Right atrium auricular region (tissue), 2 donors: ENCODE measurements at places on chromosomes 16 and 17.

GRCh38 chr17:75557852-75558665 is 29.5 kb upstream of the MYO15B start:
- no peaks in the 10 kb centered on the region for H3K27me3 ChIP-seq
- H3K4me3 ChIP-seq, result no peak overlapping the region
- peaks cover 15% of the 10 kb centered on the region for H3K4me1 ChIP-seq

DNA sequence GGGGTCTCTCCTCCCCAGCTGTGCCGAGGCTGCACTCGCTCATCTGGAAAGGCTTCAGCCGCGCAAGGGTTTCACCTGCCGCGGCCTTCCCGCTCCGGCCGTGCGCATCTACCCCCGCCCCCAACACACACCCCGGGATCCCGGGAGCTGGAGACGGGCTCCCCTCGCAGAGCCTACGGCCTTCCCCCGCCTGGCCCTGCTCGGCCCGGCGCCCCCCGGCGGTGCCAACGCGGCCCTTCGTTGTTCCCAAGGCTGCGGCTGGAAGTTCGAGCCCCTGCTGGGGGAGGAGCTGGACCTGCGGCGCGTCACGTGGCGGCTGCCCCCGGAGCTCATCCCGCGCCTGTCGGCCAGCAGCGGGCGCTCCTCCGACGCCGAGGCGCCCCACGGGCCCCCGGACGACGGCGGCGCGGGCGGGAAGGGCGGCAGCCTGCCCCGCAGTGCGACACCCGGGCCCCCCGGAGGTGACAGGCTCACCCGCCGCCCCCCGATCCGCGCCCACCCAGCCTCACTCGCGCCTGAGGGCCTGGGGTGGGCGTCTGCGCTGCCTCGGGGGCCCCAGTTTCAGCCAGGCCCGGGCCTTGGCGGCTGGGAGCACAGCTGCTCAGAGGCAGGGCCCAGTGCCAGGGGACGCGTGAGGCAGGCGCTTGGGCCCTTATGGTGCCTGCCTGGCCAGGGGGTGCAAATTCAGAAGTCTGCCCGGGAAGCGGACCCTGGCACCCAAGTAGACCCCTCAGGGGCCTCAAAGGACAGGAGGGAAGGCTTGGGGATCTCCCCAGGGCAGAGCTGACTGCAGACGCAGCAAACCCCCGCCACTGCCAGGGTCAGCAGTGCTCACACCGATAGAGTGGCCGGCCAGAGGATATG is 11.2 kb downstream of the GALK1 start:
- no peak for DNase-seq
- peak overlapping the region; percentile 60 for H3K27ac ChIP-seq
- H3K27me3 ChIP-seq, result no peaks in the 10 kb centered on the region
- peak overlapping the region; percentile 56 for H3K4me3 ChIP-seq

DNA sequence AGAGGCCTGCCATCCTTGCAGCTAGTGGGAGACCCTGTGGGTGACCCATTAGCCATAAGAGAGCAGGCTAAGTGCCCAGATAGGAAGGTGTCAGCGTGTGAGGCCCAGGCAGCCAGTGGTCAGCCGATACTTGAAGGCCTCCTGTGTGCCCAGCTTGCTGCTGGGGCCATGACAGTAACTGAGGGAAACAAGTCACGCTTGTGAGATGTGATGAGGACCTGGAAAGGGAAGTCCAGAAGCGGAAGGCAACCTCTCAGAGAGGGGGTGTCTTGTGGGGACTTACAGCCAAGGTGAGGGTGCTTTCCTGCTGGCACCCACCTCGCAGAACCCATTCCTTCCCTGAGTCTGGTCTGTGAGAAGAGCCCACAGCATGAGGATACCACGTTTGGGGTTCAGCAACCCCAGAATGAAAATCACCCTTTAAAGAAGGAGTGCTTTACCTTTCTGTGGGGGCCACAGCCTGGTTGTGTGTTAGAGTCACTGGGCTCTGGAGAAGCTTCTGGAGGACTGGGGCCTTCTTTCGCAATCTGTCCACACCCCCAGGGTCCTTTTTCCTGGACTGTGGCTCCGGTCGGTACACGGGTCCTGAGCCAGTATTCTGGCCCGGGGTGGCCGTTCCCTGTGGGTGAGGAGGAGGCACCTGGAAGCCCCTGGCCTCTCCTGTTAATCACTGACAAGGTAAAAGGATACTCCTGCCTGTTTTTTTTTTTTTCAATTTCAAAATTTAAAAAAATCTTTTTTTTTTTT is 53.9 kb downstream of the PLCG2 start:
- H3K36me3 ChIP-seq, result no peaks in the 10 kb centered on the region
- H3K27ac ChIP-seq, result no peak overlapping the region
- H3K4me1 ChIP-seq, result peaks cover 13% of the 10 kb centered on the region

- no peaks in the 10 kb centered on the region for H3K27me3 ChIP-seq
- no peak overlapping the region for H3K4me3 ChIP-seq
- DNase-seq, result no peak
- H3K27ac ChIP-seq, result no peak overlapping the region
These were observed 8.3 kb downstream of the ALKBH5 start for GRCh38 chr17:18191967-18192366.
